ENCODE measurements at places on chromosomes 16 and 17.

- DNase-seq, result no peak
These were observed 9.4 kb upstream of the SLC7A5 start for GRCh38 chr16:87878704-87879103.

- no peak for DNase-seq
These were observed 34.4 kb downstream of the ZCCHC14 start for GRCh38 chr16:87458424-87458915.

DNA sequence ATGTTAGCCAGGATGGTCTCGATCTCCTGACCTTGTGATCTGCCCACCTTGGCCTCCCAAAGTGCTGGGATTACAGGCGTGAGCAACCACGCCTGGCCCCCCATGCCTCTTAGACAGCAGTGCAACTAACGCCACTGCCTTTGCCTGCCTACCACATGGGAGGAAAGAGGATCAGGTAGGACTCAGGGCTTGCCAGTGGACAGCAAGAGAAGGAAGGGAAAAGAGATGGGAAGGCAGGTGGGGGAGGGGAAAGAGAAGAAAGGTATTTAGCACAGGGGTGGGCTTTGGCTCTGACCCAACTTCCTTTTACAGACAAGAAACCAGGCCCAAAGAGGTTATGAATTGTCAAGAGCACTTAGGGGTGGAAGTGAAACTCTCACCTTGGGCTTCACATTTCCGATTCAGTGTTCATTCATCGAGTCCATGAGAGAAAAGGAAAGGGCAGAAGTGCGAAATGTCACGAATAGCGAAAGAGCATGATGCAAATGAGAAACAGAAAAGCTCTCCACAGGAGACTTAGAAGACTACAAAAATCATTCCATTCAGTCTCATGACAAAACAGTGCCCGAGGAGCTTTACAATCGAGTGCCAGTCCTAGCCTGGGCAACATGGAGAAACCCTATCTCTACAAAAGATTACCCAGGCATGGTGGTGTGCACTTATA lies 36.4 kb downstream of the CDK5R1 start:
- DNase-seq, result no peak

DNA sequence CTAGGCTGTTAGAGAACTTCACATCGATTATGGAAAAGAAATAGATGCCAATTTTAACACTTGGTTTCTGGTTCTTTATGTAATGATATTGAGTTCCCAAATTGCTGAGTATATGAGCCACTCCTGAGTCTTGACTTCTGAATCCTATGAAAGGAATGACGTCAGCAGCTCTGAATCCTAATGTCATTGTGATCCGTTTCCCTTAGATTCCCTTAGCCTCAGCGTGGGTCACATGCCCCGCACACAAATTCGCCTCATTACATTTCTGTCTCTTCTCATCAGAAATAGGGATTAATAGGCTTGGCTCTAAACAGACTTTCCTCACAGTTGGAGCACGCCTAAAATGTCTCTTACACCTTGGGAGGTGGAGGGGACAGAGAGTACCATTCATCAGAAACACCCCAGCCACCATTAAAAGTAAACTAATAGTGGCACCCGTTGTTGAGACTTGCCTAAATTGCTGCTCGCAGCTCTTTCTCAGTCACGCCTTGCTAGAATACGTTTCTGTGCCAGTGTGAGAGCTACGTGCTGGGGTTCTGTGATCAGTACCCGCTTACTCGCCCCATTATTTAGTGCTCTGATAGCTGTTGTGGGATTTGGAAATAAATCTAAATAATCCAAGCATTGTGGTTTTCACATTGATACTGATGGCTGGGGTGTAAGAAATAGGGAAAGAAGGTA lies 7.1 kb downstream of the MRM3 start:
- no peak for DNase-seq

- DNase-seq, result no peak
These were observed 26.4 kb upstream of the KLHDC4 start for GRCh38 chr16:87792205-87792565.
